Liver (tissue), 10 donors: ENCODE measurements at places on chromosomes 11 and 22.

DNA sequence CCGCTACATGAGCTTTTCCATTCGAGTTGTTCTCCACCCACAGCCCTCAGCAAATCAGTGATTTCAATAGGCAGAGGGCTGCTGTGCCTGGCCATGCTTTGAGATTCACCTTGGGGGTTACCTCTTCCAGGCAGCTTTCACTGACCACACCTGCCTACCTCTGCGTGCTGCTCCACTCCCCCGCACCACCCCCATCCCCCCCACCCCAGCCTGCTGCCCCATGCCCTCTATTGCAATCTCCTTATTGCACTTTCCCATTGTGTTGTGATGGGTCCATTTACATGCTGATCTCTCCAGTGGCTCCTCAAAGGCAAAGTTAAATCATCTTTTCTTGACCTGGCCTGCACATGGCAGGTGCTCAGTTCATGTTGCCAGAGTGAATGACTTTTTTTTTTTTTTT is 18.0 kb upstream of the POLA2 start:
- peaks cover 4% of the 10 kb centered on the region for H3K4me1 ChIP-seq
- DNase-seq, result no peak
- no peak overlapping the region for H3K4me3 ChIP-seq
- no peaks in the 10 kb centered on the region for H3K27me3 ChIP-seq
- no peaks in the 10 kb centered on the region for H3K36me3 ChIP-seq

GRCh38 chr11:25876456-25876965 is 455.4 kb upstream of the ANO3 start:
- H3K27me3 ChIP-seq, result no peaks in the 10 kb centered on the region
- H3K4me1 ChIP-seq, result no peaks in the 10 kb centered on the region
- H3K36me3 ChIP-seq, result no peaks in the 10 kb centered on the region
- H3K27ac ChIP-seq, result no peak overlapping the region
- H3K4me3 ChIP-seq, result no peak overlapping the region
- no peak for DNase-seq

DNA sequence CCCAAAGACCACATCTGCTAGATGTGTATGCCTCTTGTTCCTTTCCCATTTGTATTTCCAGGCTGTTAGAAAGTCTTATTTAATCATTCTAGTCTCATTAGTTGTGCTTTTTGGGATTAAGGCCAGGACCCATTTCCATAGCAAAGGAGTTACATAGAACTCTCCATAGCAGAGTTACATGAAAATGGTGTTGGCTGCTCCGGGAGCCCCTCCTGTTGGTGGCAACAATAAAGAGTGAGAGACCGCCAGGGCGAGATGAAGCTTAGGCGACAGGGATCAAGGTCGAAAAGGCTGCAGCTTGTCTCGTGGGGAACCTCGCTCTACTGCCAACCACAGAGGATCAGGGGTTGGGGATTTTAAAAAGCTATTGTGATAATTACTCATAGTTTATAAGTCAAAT is 58.3 kb downstream of the GRIK4 start:
- H3K36me3 ChIP-seq, result no peaks in the 10 kb centered on the region
- H3K27me3 ChIP-seq, result no peaks in the 10 kb centered on the region
- no peaks in the 10 kb centered on the region for H3K4me1 ChIP-seq
- H3K4me3 ChIP-seq, result no peak overlapping the region

GRCh38 chr22:37047006-37047405 is 4.5 kb upstream of the KCTD17 start:
- H3K36me3 ChIP-seq, result no peaks in the 10 kb centered on the region
- H3K27me3 ChIP-seq, result no peaks in the 10 kb centered on the region
- no peak for DNase-seq

GRCh38 chr11:34855021-34855753 is 61.0 kb downstream of the APIP start:
- H3K4me3 ChIP-seq, result no peak overlapping the region
- no peak overlapping the region for H3K27ac ChIP-seq
- no peak for DNase-seq
- no peaks in the 10 kb centered on the region for H3K36me3 ChIP-seq
- no peaks in the 10 kb centered on the region for H3K27me3 ChIP-seq

DNA sequence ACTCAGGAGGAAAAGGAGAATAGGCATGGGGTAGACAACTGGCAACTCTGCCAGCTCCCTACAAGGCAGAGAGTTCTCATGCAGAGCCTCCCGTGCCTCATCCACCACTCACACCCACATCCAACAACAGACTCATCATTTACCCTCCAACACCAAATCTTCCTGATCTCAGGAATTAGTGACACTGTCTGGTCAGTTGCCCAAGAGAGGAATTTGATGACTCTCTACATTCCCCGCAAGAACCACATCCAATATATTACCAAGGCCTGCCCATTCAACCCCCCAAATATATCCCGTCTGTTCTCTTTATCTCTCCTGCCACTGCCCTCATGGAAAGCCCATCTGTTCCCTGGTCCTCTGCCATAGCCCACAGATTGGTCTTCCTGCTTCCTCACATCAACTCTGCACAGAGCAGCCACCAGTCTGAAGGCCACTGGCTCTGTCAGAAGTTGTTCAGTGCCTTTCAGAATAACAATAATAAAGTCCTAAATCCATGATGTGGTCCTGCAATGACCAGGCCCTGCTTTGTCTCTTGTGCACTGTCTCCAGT is 57.5 kb upstream of the CD82 start:
- no peak overlapping the region for H3K4me3 ChIP-seq
- H3K27me3 ChIP-seq, result peaks cover 2% of the 10 kb centered on the region
- no peak overlapping the region for H3K27ac ChIP-seq
- no peaks in the 10 kb centered on the region for H3K4me1 ChIP-seq
- DNase-seq, result no peak

- DNase-seq, result peak; percentile 8
- H3K27ac ChIP-seq, result no peak overlapping the region
- H3K4me1 ChIP-seq, result no peaks in the 10 kb centered on the region
- no peak overlapping the region for H3K4me3 ChIP-seq
- H3K36me3 ChIP-seq, result no peaks in the 10 kb centered on the region
These were observed 69.3 kb downstream of the SHANK2 start for GRCh38 chr11:71182791-71183677.
